ENCODE measurements at places on chromosomes 5 and 9.

DNA sequence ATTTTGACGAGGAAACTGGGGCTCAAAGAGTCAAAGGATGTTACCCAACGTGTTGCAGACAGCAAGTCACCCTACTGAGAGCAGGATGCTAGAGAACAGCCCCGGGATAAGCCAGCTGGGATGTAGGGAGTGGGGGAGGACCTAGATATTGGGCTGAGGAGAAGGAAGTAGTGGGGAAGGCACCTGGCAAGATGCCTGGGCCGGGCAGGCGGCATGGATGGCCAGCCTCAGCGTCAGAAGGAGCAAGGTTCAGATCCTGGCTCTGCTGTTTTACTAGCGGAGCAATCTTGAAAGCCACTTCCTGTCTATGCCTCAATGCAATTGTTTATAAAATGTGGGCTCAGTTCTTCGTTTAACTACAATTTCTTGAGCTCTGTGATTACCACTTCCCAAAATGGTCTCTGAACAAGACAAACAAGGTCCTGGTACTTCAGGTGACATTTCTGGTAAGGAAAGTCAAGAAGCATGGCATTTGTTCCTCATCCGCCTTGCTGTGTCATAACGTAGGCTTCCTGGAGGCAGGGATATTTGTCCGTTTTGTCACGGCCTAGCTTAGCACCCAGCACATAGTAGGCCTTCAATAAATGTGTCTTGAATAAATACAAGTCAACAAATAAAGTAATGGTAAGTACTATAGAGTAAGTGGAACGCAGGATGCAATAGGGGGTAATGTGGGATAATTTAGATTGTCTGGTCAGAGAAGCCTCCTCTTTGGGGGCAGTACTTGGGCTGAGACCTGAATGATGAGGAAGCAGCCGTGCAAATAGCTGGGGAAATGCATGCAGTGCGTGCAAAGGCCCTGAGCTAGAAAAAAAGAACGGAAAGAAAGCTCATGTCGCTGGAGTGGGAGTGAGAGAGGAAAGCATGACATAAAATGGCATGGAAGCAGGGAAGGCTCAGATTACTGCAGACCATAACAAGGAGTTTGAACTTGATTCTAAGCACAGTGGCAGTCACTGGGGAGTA is 70.5 kb downstream of the SMIM23 start:
- no peak for DNase-seq

GRCh38 chr9:37550781-37551180 is 25.4 kb downstream of the FBXO10 start:
- peak; percentile 44 for DNase-seq

DNA sequence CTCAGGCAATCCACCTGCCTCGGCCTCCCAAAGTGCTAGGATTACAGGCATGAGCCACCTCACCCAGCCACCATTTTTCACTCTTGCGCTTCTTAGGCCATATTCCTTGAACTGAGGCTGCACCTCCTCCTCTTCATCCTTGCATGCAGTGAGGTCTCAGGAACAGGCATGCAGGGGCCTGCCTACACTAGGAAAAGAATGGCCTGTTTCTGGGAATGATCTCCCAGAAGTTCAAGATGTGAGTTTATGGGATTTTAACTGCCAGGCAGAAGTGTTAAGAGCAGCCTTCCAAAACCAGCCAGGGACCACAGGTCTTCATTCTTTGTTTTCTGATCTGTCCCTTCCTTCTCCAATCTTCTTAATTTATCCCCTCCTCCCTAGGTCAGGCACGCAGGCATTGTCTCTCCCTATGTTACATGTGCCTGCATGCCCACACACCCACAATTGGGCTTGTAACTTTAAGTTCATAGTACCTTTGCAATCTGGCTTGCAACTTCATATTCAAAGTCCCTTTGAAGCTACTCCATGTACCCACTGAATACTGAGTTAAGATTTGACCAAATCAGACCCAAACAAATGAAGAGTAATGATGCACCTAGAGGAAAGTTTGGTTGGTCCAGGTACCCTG is 10.5 kb upstream of the HSPA4 start:
- DNase-seq = no peak

DNA sequence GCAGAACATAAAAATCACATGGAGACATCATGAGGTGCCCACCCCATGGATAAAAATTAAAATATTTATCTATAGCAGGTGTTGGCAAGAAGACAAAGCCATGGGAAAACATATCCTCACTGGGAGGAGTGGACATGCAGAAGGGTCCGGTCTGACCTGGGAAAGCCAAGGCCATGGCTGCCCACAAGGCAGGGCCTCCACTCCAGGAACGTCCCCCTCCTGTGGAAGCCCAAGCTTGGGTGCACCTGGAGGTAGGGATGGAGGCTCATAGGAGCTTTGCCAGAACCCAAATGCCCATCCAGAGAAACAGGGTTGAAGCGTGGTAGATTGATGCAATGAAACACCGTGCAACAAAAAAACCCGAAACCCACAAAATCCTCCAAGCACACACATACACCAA is 81.4 kb upstream of the COL5A1 start:
- no peak for DNase-seq

DNA sequence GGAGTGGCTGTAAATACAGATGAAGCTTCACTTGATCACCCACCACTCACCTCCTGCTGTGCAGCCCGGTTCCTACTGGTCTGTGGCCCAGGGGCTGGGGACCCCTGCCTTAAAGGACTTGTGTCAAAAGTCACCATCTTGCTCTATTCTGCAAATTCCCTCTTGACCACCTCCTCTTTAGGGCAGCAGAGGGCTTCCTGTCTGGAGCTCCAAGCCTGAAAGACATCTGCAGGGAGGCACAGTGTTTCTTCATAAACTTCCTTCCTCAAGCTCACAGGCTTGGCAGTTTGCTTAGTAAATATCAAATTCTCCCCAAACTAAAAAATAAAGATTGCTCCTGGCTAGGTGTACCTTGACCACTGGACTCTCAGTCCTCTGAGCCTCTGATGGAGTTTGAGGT is 104.4 kb downstream of the FRMD3 start:
- DNase-seq = no peak

DNA sequence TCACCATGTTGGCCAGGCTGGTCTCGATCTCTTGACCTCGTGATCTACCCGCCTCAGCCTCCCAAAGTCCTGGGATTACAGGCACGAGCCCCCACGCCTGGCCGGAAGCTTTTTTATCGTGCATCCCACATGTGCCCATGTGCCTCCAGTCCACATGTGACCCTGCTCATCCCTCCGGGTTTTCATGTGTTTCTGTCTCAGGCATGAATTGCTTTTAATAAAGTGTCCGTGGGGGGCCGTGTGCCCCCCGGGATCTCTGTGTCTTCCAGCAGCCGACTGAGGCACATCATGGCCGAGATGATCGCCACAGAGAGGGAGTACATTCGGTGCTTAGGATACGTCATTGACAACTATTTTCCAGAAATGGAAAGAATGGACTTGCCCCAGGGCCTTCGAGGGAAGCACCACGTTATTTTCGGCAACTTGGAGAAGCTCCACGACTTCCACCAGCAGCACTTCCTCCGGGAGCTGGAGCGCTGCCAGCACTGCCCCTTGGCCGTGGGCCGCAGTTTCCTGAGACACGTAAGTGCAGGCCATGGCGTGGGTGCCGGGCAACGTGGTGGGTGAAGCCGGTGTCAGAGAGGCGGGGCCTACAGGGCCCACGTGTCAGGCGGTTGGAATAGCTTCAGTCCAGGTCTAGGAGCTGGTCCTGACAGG is 22.1 kb upstream of the LRRC14B start:
- no peak for DNase-seq

GRCh38 chr5:90136952-90137528 is 272.5 kb downstream of the CETN3 start:
- DNase-seq = no peak

- DNase-seq = no peak
These were observed 57.6 kb downstream of the PAX5 start for GRCh38 chr9:36976371-36977030.

GRCh38 chr9:97571664-97572063 is 61.5 kb downstream of the TSTD2 start:
- no peak for DNase-seq

DNA sequence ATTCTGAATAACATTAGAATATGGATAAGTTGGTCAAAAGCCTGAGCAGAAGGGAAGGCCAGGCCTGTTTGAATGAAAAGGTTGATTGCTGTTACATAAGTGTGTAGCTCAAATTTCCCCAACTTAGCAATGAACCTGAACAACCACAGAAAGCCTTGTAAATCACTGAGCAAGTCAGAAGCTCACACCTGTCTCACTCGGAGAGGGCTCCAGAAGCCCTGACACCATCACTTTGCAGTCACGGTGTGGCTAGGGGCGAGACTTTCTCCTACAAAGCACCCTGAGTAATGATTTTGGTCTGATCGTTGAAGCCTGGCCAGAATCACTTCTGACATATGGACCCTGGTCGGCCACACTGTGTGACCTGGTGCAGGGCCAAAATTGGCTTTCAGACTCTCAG is 62.0 kb downstream of the MTX3 start:
- no peak for DNase-seq

- DNase-seq = peak; percentile 69
These were observed 167.9 kb downstream of the AUH start for GRCh38 chr9:91193658-91194391.

- no peak for DNase-seq
These were observed 17.0 kb upstream of the RNF130 start for GRCh38 chr5:180088561-180088960.

- no peak for DNase-seq
These were observed 25.6 kb downstream of the GOLGA2 start for GRCh38 chr9:128249908-128250838.

GRCh38 chr9:90219548-90220118 is 423.0 kb downstream of the DIRAS2 start:
- no peak for DNase-seq

GRCh38 chr9:11023201-11023600 is 410.4 kb upstream of the PTPRD start:
- DNase-seq = no peak

GRCh38 chr9:35954942-35955546 is 2.9 kb downstream of the OR2S2 start:
- DNase-seq = peak; percentile 57

GRCh38 chr9:89445801-89446251 is 52.1 kb downstream of the SEMA4D start:
- no peak for DNase-seq

GRCh38 chr5:141756196-141756595 is 74.2 kb upstream of the ARAP3 start:
- DNase-seq = no peak

GRCh38 chr5:32562843-32563242 is 22.5 kb upstream of the SUB1 start:
- DNase-seq = no peak

DNA sequence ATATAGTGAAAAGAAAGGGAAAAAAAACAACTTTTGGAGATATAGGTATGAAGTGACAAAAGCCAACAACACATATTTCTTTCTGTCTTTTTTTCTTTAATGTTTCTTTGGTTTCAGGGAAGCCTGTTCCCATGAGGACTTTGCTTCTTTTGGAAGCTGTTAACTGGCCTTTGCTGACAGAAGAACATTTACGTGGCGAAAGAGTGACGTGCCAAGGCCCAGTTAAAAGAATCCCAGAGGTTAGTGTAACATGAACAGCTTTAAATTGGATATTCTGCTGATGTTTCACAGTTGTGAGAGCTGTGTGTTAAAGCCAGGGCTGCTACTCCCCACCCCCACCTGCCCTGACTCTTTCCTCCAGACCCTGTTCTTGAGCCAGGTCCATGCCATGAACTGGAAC is 275.9 kb downstream of the CRB2 start:
- DNase-seq = no peak

All from AG04449 (cell line).